H7 (cell line): ENCODE measurements at places on chromosomes 5 and 9.
A peak's percentile ranks its signal among the peaks of the same experiment; 100 is the strongest.

DNA sequence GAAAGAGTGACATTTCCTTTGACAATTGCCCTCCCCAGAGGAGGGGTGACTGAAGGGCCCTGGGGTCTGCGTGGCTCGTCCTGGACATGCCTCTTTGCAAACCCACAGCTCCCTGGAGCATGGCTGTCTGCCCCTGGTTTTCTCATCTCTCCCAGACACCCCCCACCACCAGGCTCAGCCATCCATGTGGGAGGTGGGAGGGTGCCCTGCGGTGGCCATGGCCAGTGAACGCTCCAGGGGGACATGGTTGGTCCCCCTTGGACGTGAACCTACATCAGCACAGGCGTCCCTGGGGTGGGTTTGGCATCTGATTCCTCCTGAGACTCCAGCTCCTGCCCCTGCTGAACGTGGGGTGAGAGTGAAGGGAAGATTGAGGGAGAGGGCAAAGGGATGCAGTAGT lies 67.7 kb upstream of the LMX1B start:
- DNase-seq, result no peak

- no peak for DNase-seq
Observed at GRCh38 chr5:43636076-43636475, 33.1 kb downstream of the NNT start.

GRCh38 chr9:81687521-81688261 lies 1.7 kb downstream of the TLE1 start:
- peak; percentile 87 for DNase-seq

- no peak for DNase-seq
Observed at GRCh38 chr5:51188001-51188591, 195.2 kb upstream of the ISL1 start.

GRCh38 chr5:8341406-8341805 lies 472.5 kb downstream of the MTRR start:
- DNase-seq, result no peak

DNA sequence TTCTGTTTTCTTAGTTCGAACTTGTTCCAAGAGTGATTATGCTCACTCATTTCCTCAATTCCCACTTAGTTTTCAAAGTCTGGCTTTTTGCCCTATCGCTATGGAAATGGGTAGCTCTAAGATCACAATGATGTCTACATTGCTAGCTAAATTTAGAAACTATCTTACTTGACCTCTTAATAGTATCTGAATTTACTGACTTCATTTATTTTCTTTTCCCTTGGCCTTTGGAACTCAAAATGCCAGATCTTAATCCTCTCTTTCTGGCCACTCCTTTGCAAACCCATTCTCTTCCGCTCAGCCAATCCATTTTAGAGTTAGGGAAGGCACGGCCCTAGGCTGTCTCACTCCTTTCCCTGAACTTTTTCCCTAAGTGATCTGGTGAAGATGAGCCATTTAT lies 137.0 kb downstream of the FER start:
- no peak for DNase-seq

- no peak for DNase-seq
Observed at GRCh38 chr9:68979538-68980314, 34.2 kb downstream of the PRKACG start.

DNA sequence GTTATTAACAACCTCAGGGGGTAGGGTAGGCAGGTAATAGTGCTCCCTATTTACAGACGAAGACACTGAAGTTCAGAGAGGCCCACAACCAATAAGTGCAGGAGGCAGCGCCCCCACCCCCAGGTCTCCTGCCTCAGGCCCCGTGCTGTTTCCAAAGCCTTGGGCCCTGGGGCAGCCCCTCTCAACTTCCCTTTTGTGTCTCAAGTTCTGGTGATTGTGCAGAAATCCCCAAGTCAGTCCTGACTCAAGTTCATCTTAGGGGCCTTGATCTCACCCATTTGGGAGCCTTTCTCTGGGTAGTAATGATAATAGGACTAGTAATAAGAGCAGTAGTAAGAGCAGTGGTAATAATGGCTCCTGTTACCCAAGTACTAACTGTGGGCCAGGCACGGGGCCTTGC lies 35.5 kb upstream of the ASS1 start:
- no peak for DNase-seq

DNA sequence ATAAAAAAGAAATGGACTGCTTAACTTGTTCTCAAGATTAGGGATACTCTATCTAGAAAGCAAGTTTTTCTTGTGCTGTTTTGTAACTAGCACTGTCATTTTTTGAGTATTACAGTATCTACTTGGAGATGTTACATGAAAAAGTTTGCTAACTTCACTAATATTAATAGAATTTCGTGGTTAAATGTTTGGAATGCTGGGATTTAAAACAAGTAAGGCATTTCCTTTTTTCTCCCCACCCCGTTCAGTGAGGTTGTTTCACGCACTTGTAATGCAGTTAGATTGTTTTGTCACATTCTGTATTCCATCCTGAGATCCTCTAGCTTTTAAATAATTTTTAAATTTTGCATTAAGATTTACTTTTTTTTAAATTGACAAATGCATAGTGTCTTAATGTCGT lies 20.0 kb upstream of the TEK start:
- no peak for DNase-seq

GRCh38 chr9:92721548-92721947 lies 43.1 kb downstream of the BICD2 start:
- no peak for DNase-seq

DNA sequence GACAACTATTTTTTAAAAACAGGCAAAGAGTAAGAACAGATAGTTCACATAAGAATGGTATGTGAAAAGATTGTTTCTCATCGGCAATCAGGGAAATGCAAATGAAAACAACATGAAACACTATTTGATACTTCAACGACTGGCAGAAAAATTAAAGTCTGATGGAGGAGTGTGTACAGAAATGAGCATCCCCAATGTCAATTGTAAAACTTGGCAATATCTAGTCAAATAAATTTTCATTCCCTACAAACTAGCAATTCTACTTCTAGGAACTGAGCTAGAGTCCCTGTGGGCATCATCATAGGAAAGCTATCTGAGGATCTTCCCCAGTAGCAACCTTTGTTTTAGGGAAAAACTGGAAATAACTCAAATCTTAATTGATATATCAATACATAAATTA lies 29.0 kb upstream of the MAP3K1 start:
- DNase-seq, result no peak

- DNase-seq, result no peak
Observed at GRCh38 chr5:112264666-112265065, 154.4 kb downstream of the EPB41L4A start.

- no peak for DNase-seq
Observed at GRCh38 chr5:75940418-75940817, 142.8 kb upstream of the SV2C start.

- DNase-seq, result no peak
Observed at GRCh38 chr9:116859763-116860162, 172.7 kb downstream of the TRIM32 start.
